Mesothelial cell of epicardium (in vitro differentiated cells): ENCODE measurements at places on chromosomes 5 and 9.
A peak's percentile ranks its signal among the peaks of the same experiment; 100 is the strongest.

- no peak for DNase-seq
Measured at GRCh38 chr5:35009019-35009418, 38.7 kb downstream of the AGXT2 start.

GRCh38 chr5:134024811-134025210 lies 20.0 kb upstream of the VDAC1 start:
- DNase-seq: no peak

DNA sequence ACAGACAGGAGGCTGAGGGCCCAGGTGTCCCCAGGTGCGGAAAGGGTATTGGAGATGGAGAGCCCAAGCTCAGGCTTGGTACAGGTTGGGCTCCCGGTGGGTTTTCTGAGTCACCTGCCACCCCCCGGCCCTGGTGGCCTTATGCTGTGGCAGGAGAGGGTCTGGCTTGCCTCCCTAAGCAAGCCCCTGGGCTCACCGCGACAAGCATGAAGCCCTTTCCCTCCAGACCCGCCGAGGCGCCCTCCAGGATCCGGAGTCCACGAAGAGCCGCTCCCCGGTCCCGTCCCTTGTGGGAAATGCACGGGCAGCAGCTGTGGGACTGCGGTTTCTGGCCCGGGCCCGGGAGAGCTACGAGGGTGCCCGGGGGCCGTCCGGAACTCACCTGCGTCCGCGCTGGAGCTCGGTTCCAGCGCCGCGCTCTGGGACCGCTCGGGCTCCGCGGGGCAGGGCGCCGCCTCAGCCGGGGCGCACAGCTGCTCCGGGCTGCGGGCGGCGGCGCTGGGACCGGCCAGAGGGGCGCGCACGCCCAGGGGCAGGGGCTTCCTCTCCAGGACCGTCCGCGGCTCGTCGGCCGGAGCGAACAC lies 757 bp downstream of the SAPCD2 start:
- DNase-seq: no peak

DNA sequence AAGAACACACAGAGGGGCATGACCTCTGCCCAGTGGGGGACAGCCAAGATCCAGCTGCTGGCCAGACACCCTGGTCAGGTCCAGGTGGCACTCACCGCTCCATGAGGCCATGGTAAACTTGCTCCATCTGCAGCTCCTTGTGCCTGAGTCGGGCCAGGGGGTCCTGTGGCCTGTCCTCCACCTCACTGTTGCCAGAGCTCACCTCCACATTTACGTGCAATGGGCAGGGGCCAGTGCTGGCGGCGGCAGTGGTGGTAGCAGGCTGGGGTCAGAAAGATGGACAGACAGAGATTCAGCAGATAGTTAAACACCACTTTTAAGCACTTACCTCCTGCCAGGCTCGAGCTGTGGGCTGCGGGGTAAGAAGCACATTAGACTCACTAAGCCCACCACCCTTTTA lies 28.0 kb downstream of the AKNA start:
- no peak for DNase-seq

- peak; percentile 46 for DNase-seq
Measured at GRCh38 chr9:36818965-36819870, 214.8 kb downstream of the PAX5 start.

- no peak for DNase-seq
Measured at GRCh38 chr9:32899181-32899580, 102.2 kb downstream of the APTX start.

DNA sequence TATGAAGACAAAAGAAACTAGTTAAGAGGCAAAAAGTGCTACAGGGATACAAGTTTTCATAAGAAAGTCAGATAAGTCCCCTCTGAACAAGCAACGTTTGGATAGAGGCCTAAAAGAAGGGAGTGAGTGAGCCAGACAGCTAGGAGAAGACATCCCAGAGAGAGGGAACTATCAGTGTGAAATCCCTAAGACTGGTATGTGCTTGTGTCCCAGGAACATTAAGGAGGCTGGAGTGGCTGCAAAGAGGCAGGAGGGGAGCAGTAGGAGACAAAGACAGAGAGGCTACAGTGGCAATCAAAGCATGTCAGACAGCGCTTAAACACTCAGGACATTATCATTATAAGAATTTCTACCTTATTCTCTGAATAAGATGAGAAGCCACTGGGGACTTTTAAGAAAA lies 139.1 kb upstream of the STK32A start:
- DNase-seq: no peak

DNA sequence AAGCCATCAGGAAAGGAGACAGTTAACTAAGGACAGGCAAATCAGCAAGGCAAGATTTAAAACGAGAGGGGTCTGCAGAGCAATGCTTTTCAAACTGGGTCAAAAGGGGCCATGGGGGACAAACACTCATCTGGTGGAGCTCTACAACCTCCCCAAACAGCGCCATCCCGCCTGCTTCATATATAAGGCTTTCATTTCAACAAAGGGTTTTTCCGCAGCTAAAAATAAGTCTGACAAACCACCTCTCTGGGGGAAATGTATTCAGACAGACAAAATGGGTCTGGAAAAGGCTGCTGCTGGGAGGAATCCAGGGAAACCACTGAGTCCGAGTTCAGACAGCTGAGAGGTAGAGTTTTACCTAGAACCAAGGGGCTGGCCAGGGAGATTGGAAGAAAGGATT lies 8.3 kb upstream of the SEPTIN8 start:
- no peak for DNase-seq

GRCh38 chr5:41519801-41520200 lies 9.4 kb upstream of the PLCXD3 start:
- no peak for DNase-seq

DNA sequence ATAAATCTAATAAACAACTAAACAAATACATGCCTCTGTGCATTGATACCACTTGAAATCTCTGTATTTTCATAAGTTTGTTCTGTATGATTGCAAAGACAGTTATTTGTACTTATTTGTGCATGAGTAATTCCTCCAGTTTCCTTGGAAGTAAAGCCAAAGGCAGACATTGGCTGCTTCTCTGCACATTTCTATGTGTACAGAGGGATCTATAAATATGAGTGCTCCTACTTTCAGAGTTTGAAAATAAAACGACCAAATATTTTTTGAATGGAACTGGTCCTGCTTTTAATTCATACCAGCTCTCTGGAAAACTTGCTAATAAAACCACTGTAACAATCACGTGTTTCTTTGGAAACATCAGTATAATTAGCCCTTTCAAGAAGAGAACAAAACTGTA lies 306.5 kb downstream of the MAN2A1 start:
- DNase-seq: no peak

GRCh38 chr5:158020555-158021418 lies 161.8 kb upstream of the CLINT1 start:
- no peak for DNase-seq

DNA sequence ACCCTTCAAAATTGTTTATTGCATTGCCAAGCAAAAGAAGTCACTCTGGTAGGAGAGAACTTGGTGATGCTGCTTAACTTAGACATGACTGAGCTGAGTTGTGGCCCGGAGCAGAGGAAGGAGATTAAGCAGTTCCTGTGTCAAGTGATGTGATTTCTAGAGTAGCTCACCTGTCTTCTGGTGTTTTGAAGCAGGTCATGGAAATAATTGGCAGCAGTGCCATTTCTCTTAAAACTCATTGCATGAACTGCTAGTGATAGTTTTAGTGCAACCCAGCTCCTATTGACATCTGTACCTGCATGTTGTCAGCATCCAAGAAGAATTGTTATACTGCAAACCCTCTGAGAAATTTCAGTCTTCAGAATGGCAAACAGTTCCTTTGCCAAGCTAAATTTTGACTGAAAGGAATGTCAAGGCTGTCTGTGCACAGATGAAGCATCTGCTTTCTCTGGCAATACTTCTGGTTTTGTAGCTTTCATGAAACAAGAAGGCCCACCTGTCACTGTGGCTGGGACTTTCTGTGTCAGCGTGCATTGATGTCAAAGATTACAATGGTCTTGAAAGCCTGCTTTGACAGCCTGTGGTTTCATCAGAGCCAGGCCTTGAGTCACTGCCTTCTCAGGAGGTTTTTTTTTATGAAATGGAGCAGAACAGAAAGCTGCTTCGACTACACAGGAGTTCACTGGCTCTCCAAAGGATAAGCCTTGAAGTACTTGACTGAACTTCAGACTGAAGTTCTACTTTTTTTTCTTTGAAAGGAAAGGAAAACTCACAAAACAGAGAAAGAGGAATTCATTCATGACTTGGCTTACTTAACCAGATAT lies 90.6 kb downstream of the RALGPS1 start:
- no peak for DNase-seq

GRCh38 chr5:125510651-125511050 lies 764.2 kb upstream of the ZNF608 start:
- no peak for DNase-seq

GRCh38 chr9:24516463-24516862 lies 29.2 kb downstream of the IZUMO3 start:
- no peak for DNase-seq

GRCh38 chr9:112271466-112272098 lies 61.8 kb downstream of the PTBP3 start:
- no peak for DNase-seq

- DNase-seq: no peak
Measured at GRCh38 chr9:80994892-80995291, 694.5 kb downstream of the TLE1 start.
